ENCODE measurements at places on chromosomes 6 and 20.
A peak's percentile ranks its signal among the peaks of the same experiment; 100 is the strongest.

GRCh38 chr20:35517125-35517524 is 12.3 kb downstream of the C20orf173 start:
- no peak for DNase-seq

- DNase-seq: peak; percentile 34
Observed at GRCh38 chr6:53244958-53245357, 96.3 kb upstream of the GCM1 start.

GRCh38 chr20:57342829-57343228 is 8.2 kb upstream of the RAE1 start:
- no peak for DNase-seq

- DNase-seq: no peak
Observed at GRCh38 chr6:89562093-89562973, 76.2 kb downstream of the LYRM2 start.

- DNase-seq: no peak
Observed at GRCh38 chr6:81865712-81866111, 113.2 kb upstream of the TENT5A start.

- DNase-seq: no peak
Observed at GRCh38 chr6:79422666-79423065, 114.6 kb downstream of the LCA5 start.

GRCh38 chr20:38863024-38863851 is 57.7 kb downstream of the PPP1R16B start:
- DNase-seq: peak; percentile 61

DNA sequence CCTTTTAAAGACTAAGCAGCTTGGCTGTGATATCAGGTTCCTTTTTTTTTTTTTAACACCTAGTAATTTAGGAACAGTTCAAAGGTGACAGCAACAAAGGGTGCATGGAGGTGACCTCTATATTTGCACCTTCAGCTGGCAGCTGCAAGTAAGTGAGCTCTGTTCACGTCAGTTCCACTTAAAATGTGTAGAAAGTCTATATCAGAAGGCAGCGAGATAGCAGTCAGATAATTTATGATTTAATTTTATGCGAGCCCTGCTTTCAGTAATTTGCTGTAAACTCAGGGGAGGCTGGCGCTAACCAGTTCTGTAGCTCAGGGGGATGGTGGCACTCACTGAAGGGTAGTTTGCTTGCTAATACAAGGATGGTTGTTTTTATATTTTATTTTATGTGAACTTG is 602.8 kb upstream of the MMS22L start:
- no peak for DNase-seq

DNA sequence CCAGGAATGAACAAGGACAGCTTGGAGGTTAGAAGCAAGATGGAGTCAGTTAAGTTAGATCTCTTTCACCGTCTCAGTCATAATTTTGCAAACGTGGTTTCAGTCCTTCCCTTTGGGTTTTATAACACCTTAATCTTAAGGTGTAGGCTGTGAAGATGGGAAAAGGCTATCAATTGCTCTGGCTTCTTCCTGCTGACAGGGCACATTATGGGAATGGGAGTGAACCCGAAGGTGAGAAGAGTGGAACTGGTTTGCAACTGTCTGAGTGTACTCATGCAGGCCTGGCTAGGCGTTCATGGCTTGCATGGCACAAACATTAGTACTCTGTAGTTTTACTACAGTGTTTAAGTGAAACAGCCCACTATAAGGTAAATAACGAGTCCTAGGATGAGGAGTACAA is 9.4 kb downstream of the TAF8 start:
- DNase-seq: no peak

GRCh38 chr6:146041282-146041681 is 12.4 kb downstream of the GRM1 start:
- no peak for DNase-seq

Measured in activated CD4-positive, alpha-beta T cell treated with anti-CD3 and anti-CD28 coated beads for 48 hours (primary cell).